AG08395 (cell line): ENCODE measurements at places on chromosomes 4 and X.

GRCh38 chrX:38754818-38755718 lies 46.2 kb upstream of the MID1IP1 start:
- DNase-seq = no peak

DNA sequence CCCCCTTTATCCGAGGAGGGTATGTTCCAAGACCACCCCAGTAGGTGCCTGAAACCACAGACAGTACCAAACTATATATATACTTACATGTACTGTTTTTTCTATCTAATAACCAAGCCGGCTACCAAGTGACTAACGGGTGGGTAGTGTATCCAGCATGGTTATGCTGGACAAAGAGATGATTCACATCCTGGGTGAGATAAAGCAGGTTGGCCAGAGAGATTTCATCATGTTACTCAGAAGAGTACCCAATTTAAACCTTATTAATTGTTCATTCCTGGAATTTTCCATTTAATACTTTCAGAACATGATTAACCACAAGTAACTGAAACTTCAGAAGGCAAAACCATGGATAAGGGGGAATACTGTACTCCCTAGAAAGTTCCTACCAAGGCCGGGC lies 46.5 kb downstream of the RFC1 start:
- peak; percentile 42 for DNase-seq

- DNase-seq = peak; percentile 15
Measured at GRCh38 chr4:37827030-37827685, 672 bp downstream of the PGM2 start.

- DNase-seq = peak; percentile 13
Measured at GRCh38 chr4:74543983-74544382, 99.0 kb downstream of the AREG start.

DNA sequence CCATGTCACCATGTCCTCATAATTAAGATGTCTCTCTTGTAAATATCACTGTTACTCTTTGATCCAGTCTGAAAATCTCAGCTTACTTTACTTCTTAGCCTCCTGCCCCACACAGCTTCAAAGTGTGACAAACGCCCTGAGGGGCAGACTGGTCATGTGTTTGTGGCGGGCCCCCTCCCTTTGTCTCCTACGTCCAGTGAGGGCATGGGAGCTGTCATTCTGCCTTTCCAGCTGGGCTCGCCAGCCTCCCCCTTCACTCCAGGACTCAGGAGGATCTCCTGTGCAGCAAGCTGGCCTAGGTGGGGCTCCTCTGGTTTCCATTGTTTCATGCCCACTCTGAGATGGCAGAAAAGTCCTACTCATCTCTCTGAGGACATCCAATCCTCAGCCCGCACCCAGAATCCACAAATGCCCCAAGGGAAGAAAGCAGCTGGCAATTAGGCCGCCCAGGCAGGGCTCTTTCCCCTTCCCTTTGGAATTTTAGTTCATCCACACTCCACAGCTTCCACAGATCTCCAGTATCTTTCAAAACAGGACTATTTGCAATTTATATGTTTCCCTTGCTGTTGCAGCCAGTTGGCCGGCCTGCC lies 86.4 kb upstream of the C4orf50 start:
- DNase-seq = no peak
